ENCODE measurements at places on chromosomes 2 and 18. TPM values are rescaled to one million over a fixed set of nuclear protein-coding genes. Genes with fewer than 3 reads are reported as not detected.

GRCh38 chr18:48880931-48881330 is 69.8 kb downstream of the SMAD7 start:
- no peak for DNase-seq

- no peak for DNase-seq
These were observed 290.8 kb upstream of the CHAC2 start for GRCh38 chr2:53476834-53477233.

DNA sequence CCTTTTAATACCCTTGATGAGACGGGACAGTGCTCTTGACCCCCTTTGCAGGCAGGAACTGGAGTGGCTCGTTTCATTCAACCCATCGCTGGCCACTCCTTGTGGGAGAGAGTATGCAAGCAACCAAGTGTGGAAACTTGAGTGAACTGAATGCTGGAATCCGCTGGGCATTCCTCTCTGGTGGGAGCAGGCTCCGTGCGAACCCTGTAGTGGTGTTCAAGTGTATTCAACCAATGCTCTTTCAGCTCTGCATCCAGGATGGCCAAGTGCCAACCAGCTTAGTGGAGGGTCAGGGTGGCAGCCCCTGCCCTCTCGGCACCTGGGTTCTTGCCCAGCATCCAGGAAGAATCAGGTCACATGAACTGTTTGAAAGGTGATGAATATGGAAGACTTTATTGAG is 3.3 kb upstream of the ACADL start:
- no peak for DNase-seq

GRCh38 chr2:242011991-242012764 is 142.6 kb downstream of the RTP5 start:
- DNase-seq, result peak; percentile 56

- no peak for DNase-seq
These were observed 48.0 kb downstream of the ANTXR1 start for GRCh38 chr2:69060938-69061501.

DNA sequence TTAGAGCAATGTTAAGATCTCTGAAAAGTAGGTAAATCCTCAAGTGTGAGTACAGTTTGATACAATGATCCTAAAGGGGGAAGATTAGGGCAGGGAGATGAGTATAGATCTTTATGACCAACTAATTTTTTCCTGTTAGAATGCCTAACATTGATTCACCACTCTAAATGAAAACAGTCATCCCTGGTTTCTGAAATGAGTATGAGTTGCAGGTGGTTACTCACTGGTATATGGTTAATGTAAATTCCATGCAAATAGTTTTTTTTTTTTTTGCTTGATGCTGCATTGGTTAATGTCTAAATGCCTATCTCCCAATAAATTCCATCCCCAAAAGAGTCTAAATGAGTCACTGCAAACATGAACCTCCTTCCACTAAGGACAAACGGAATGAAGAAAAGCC is 55.0 kb upstream of the SERPINB2 start:
- no peak for DNase-seq

GRCh38 chr18:13268158-13269012 is 49.8 kb downstream of the LDLRAD4 start:
- peak; percentile 64 for DNase-seq

DNA sequence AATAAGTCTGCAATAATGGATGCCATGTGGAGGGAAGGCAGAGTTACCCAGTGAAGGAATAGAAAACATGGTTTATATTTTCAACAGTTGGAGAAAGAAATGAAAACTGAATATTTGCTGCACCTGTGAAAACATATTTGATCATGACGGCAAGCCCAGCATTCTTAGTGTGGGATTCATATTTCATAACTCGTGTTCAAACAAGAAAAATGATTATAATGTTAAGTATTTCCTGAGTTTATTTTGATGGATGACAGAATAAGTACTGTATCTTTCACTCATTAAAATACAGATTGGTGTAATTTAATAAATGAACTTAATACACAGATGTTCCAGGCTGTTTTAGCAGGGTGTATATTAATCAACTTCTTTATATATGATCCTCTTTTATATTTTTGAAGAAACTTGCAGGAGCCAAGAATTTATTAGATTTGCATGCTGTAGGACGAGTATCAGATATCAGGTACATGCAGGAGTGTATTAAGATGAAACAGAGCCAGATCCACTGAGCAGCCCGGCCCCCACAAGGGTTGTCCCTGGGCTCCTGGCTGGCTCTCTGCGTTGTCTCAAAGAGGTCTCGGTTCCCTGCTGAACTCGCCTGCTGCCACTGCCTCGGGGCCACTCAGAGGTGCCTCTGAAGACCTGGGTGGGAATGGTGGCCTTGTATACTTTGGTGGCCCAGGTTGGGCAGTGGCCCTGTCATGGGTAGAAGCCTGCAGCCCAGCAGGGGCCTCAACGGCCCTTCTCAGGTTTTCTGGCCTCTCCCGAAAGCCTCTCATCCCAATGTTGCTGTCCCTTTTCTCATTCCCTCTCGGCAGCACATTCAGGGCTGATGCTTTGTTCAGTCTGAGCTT is 95.0 kb upstream of the LDAH start:
- DNase-seq, result no peak

DNA sequence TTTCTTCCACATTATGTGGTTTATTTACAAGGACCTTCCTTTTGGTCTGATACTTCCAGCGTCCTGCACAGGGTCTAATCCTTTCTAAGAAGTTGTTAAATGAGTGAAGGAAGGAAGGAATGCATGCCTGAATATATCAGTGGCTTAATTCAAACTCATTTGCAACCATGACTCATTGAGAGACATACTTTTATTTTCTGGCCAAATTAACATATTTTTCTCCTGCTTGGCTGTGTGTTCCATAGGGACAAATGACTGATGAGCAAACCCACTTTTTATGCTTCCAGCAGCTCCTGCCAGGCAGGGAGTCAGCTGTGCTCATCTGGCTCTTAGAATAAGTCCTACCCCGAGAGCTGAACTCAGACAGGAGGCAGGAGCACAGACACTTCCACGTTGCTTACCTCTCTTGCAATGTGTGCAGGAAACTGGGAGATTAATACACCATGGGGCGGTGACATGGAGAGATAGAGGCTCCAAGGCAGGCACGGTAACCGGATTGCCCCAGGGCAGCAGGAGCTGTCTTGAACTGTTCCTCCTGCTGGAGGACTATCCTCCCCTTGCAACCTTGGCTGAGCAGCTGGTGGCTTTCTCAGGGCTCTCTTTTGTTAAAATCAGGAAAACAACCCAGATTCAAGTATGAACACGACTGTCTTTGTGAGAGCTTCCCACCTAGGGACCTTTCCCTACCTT is 667.5 kb upstream of the HS6ST1 start:
- no peak for DNase-seq

DNA sequence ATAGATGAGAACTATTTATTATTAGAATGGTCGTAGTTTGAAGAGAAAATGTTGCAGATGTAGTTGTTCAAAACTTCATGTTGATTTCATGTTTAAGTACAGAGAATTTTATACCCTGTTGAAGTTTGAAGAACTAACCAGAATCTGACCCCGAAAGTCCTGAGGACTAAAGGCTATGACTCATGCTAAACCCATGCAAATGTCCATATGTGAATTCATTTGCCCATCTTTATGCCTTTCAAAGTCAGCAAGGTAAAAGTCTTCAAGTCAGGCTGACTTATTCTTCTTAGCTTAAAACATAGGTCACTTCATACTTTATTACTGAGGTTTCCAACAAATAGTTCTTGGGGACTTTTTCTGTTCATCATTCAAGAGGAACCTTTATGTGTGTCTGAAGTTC is 185.5 kb downstream of the CCDC85A start:
- no peak for DNase-seq

DNA sequence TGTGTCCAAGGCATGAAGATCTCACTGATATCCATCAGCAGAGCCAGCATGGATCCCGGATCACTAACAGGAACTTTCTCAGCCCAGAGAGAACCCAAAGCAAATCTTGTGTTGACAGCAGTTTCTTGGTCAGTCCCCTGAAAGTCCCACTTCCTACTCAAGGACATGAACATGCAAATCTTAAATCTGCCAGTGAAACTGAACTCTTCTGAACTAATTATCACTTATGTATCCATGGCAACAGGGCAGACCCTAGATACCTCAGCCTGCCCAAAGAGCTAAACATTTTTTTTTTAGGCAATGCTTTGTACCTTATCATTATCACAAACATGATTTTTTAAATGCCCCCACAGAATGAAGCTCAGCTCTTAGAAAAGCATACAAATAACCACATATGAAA is 127.8 kb upstream of the DDX18 start:
- DNase-seq, result no peak

DNA sequence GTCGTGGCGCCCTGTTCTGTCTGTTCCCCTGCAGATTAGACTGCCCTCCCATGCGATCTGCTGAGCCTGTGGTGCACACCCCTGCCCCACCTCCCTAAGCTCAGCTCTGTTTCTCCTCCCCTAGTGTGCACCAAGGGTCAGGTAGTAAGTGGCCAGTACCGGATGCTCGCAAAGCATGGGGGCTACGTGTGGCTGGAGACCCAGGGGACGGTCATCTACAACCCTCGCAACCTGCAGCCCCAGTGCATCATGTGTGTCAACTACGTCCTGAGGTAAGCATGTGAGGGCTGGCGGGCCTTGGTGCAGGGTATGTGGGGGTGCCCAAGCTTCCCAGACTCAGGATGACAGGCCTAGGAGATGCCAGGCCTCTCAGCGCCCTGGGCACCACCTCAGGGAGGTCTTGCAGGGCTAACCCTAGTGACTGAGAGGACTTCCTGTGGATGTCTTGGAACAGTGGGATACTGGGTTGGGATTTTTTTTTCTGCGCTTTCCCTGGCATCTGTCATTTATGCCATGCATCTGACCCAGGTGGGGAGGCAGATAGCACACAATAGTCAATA is 78.4 kb downstream of the EPAS1 start:
- no peak for DNase-seq

- DNase-seq, result no peak
These were observed 951.6 kb upstream of the SLC39A10 start for GRCh38 chr2:194705398-194705797.

DNA sequence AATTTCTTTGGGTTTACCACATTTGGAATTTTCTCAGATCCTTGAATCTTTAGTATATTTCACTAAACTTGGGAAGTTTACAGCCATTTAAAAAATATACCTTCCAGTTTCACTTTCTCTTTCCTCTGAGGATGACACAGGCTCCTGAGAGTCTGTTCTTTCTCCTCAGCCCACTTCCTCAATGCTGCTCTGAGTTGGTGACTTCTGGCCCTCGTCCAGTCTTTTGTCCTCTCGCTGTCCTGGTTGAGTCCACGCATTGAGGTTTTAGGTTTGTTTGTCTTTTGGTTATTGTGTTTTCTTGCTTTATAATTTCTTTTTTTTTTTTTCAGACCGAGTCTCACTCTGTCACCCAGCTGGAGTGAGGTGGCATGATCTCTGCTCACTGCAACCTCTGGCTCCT is 40.7 kb upstream of the GALR1 start:
- DNase-seq, result no peak

DNA sequence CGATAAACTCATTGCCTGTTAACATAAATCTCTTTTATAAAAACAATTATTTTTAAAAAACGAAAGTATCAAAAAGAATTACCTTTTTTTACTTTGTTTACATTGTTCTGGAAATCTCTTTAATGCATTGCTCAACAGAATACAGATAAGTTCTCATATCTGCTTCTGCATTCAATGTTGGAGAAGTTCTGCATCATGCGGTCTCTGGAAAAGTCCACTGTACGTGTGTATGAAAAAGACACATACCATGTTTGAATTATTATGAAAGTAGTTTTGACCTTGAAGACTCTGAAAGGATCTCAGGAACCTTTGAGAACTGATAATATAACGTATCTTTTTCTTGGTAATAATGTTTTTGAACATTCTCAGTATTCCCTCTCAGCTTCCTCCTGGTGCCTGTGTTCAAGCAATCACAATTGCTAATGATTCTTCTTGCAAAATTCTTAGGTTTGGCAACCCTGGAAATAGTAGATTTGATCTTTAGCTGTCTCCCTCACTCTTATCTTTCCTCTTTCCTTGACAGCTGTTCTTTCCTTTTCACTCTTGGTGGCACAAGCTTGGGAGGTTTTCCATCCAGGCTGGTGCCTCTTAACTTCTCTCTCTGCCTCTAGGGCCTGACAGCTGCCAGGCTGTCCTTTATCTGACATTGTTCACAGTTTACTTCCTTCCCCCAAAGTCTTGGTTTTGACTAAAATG is 12.4 kb upstream of the IL1R1 start:
- DNase-seq, result no peak

- DNase-seq, result no peak
These were observed 273.1 kb upstream of the SLC14A2 start for GRCh38 chr18:45342166-45342565.

- no peak for DNase-seq
These were observed 26.1 kb downstream of the MPHOSPH10 start for GRCh38 chr2:71156573-71156972.

DNA sequence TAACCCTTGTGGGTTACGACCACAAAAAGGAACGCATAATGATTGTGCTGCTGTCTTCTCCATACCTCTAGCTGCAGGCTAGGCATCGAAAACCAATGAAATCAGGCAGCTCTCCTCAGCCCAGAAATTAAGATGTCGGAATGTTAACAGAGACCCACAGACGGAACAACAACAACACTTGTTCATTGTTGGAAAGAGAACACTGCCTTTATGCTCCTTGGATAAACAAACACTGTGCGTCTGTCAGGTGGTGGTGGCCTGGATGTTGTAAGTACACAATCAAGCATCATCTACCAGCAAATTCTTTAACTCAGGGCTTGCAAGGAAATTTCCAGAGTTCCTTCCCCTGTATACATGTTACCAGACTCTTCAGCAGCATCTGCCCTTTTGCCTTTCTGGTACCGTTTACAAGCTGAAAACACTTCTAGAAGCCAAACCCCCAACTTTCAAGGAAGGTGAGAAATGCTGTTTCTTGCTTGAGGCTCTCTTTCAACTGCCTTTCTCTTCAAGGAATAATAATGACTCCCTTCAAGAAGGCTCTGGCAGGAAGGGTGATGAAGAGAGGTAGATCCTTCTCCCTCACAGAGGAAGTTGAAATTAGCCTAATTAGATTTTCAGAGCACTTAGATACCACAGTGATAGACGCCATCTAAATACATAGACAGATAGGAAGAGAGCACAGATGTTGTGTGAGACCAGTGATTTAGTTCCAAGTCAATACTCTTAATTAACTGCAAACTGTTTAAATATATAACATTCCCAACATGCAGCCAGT is 332.7 kb downstream of the ZNF521 start:
- DNase-seq, result no peak

GRCh38 chr18:57666818-57667497 is 45.3 kb upstream of the NARS1 start:
- DNase-seq, result no peak

GRCh38 chr18:37465958-37466357 is 99.6 kb downstream of the CELF4 start:
- no peak for DNase-seq

Gene CCDC85A
- total RNA-seq, result 3.9 TPM

Gene C2orf81
- total RNA-seq, result 4.4 TPM

Gene FEV
- not detected for total RNA-seq

Gene LDLRAD4
- total RNA-seq, result 27.1 TPM

Gene RESP18
- not detected for total RNA-seq

Gene MYO7B
- 0.62 TPM for total RNA-seq

Gene GPR45
- total RNA-seq, result not detected

Gene AQP12A
- not detected for total RNA-seq

Gene DIS3L2
- 46.5 TPM for total RNA-seq

Gene RGPD3
- total RNA-seq, result 0.22 TPM
